Uterine smooth muscle cell (primary cell): ENCODE measurements at places on chromosomes 7 and 10. TPM values are rescaled to one million over a fixed set of nuclear protein-coding genes. Genes with fewer than 3 reads are reported as not detected.

Gene CPA2
- total RNA-seq = not detected in 2 replicates

Gene TMEM176B
- total RNA-seq = 0.12 TPM in 1 of 2 replicates, not detected in the other

Gene SPDYE2
- not detected in 2 replicates for total RNA-seq

Gene GIMAP6
- total RNA-seq = 0.11 and 0.25 TPM in 2 replicates

Gene FAM25A
- not detected in 2 replicates for total RNA-seq

Gene SLC13A1
- not detected in 2 replicates for total RNA-seq

Gene AKR1B1
- 44.9 and 87.5 TPM in 2 replicates for total RNA-seq

Gene VPS37D
- 3.3 and 9.2 TPM in 2 replicates for total RNA-seq

Gene THAP5
- 29.5 and 30.7 TPM in 2 replicates for total RNA-seq

Gene NAT16
- total RNA-seq = under 0.01 and 0.33 TPM in 2 replicates

Gene NEURL1
- 0.22 and 1.00 TPM in 2 replicates for total RNA-seq

Gene SCIN
- under 0.01 and 0.25 TPM in 2 replicates for total RNA-seq

Gene CCDC172
- total RNA-seq = not detected in 2 replicates

Gene MRLN
- total RNA-seq = not detected in 2 replicates

Gene INA
- total RNA-seq = 0.50 and 1.3 TPM in 2 replicates

Gene ZNF365
- 6.1 and 9.0 TPM in 2 replicates for total RNA-seq

Gene TBC1D12
- total RNA-seq = 13.6 and 16.7 TPM in 2 replicates

Gene LAMB4
- under 0.01 and 0.12 TPM in 2 replicates for total RNA-seq

Gene PRSS2
- total RNA-seq = not detected in 2 replicates

Gene CPA4
- total RNA-seq = 0.77 and 8.2 TPM in 2 replicates

Gene GARIN1A
- 0.33 and 0.87 TPM in 2 replicates for total RNA-seq

Gene CTAGE8
- total RNA-seq = 0.44 TPM in 1 of 2 replicates, not detected in the other
